ENCODE measurements at places on chromosomes 6 and 20.

DNA sequence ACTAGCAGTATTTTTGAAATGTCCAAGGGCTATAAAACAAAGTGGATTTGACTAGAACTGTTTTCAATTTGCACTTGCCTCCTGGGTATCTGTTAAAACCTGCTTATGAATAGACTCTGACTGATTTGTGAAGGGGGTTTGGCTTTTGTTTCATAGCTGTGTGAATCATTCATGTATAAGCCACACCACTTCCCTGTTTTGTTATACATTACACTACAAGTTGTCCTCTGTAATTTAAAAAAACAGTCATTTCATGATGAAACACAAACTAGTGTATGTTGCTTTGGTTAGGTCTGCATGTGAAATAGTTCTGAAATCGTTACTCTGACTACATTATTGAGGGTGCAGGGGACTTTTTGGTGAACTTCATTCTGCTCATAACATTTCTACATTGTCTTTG is 121.7 kb downstream of the NKAIN2 start:
- no peak for DNase-seq

DNA sequence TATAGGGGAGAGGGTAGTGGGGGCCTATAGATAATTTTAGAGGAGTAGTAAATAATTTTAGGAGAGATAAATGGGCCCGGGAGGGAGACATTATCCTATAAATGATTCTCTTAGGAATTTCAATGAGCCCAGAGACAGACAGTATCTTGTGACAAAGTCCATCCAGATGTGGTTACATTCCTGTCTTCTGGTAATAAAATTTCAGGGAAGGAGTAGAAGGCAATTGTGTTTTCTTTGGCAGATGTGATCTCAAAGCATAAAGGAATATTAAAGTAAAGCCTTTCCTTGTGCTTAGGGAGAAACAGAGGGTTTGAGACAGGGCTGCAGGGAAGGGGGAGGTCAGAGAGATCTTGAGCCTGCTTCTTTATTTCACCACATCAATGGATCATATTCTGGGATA is 979.8 kb upstream of the GJE1 start:
- DNase-seq, result no peak

GRCh38 chr6:122289762-122290539 is 109.5 kb upstream of the HSF2 start:
- no peak for DNase-seq

- DNase-seq, result no peak
These were observed 674.9 kb downstream of the GRIK2 start for GRCh38 chr6:102068349-102068929.

DNA sequence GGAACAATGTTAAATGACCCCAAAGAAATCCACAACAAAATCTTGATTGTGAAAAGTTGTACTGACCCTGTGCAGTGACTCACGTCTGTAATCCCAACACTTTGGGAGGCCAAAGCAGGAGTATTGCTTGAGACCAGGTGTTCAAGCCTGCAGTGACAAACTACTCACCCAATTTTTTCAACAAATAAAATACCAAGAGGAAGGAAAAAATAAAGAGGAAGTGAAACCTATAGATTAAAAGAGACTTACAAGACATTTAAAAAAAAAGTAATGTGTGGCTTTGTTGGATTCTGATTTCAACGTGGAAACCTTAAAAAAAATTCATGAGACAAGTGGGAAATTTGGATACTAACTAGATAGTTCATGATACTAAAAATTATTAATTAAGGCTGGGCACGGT is 31.9 kb downstream of the GINS1 start:
- no peak for DNase-seq

- no peak for DNase-seq
These were observed 4.6 kb upstream of the IER3 start for GRCh38 chr6:30748851-30749540.

Measured in naive thymus-derived CD8-positive, alpha-beta T cell (primary cell).